ENCODE measurements at places on chromosomes 6 and 20.

DNA sequence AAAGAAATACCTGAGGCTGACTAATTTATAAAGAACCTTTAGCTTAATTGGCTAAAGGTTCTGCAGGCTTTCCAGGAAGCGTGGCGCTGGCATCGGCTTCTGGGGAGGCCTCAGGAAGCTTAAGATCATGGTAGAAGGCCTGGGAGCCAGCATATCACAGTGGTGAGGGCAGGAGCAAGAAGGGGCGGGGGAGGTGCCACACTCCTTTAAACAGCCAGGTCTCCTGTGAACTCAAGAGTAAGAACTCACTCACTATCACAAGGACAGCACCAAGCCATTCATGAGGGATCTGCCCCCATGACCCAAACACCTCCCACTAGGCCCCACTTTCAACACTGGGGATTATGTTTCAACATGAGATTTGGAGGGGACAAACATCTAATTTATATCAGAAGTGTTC, 34.4 kb upstream of the SLC4A11 start:
- DNase-seq = no peak

DNA sequence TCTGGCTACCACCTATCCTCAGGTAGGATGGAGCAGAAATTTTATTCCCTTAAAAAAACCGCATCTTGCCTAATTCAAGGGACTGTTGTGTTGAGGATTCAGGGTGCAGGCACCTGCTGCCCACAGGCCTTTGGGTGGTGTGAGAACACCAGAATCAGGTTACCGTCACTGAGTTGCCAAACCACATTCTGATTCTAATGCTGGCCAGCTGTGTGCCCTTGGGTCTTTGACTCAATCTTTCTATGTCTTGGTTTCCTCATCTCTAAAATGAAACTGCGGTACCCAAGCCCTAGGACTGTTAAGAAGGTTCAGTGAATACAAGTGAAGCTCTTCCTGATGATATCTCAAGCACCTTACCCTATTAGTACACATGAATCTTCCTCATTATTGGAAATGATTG, 827.3 kb downstream of the DHX35 start:
- DNase-seq = no peak

DNA sequence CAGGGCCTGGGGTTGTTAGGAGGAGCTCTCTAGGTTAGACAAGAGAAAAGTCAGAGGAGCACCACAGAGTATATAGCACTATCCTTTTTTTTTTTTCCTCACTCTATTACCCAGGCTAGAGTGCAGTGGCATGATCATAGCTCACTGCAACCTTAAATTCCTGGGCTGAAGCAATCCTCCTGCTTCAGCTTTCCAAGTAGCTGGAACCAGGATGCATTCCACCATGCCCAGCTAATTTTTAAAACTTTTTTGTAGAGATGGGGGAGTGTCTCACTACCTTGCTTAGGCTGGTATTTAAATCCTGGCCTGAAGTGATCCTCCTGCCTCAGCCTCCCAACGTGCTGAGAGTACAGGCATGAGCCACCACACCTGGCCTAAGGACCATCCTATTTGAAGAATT, 19.3 kb upstream of the AKIRIN2 start:
- no peak for DNase-seq

- DNase-seq = no peak
These were observed 7.3 kb downstream of the THEMIS start for GRCh38 chr6:127893541-127893940.

GRCh38 chr6:113828984-113829695, 28.0 kb upstream of the MARCKS start:
- DNase-seq = no peak

DNA sequence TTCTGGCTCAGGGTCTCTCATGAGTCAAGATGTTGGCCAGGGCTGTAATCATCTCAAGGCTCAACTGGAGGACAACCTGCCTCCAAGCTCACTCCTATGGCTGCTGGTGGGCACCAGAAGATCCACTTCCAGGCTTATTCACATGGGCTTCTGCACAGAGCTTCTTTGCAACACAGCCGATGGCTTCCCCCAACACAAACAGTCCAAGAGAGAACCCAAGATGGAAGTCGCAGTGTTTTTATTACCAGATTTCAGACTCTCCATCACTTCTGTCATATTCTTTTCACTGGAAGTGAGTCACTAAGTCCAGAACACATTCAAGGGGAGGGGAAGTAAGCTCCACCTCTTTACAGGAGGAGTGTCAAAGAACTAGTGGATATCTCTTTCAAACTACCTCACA, 75.5 kb downstream of the CD164 start:
- DNase-seq = no peak

DNA sequence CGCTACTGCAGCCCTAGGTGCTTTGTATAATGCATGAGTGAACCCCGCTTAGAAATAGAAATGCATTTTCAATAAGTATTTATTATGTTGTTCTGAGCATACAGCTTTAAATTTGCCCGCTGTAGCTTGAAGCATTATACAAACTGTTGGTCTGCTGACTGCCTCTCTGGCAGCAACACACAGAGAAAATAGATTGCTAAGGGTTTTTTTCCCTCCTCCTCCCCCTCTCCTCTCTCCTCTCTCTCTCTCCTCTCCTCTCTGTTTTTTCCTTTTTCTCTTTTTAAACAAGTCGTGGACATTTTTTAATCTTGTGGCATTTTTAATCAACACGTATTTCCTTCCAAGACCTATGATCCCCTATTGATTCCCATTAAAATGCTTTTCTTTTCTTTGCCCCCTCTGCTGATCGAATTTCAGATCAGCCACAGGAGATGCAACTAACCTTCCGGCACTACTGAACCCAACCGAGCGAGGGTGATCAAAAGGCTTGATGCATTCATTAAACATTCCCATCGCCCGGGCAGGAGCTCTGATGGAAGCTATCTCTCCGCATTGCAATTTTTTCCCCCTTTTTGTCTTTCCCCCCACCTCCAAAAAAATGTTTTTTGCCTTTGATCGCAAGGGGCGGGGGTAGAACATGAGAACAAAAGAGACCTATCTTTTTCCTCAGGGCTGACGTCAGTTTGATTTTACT, 90.7 kb upstream of the ARID1B start:
- DNase-seq = no peak

GRCh38 chr20:37902504-37903313, at the start of gene VSTM2L:
TSS of gene VSTM2L (plus strand) at chr20:37903127. CDS start at chr20:37903351, 224 bp downstream.
- no peak for DNase-seq

GRCh38 chr6:1745814-1746213, 136.1 kb downstream of the FOXC1 start:
- no peak for DNase-seq

GRCh38 chr6:151616091-151616513, 122.3 kb downstream of the CCDC170 start:
- DNase-seq = no peak

DNA sequence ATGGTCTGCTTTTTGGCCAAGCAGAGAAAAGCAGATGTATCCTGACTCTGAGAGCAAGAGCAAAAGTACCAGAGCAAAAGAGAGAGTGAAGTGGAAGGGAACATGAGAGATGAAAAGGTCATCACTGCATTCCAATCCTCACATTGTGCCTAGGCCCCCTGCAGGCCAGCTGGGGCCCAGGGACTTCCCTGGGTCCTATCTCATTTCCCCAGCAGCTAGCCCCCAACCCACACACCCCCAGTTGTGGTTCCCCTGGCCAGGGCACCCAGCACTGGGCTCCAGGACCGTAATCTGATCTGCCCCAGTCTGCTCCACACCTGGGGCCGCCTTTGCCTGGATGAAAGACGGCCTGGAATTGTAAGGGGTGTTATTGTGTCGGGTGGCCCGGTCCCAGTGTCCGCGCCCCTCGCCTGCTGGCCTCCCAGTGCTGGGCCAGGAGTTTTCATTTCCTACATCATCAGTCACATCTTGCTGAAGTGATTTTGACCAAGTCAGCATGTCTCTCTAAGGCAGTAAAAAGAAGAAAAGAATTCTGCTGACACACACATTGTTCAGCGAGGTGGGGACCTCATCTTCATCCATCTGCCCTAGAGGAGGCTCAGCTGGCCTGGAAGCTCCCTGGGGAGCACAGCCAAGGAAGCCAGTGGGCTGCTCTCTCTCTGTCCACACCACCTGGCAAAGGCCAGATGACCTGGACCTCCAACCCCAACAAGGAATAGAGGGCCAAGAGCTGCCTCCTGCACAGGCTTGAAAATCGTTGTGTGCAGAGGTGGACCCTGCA, 4.0 kb upstream of the BMP7 start:
- DNase-seq = no peak

- DNase-seq = peak; percentile 27
These were observed 16.0 kb downstream of the HFE start for GRCh38 chr6:26103141-26103769.

GRCh38 chr6:12504325-12504966, 212.1 kb upstream of the PHACTR1 start:
- DNase-seq = no peak

DNA sequence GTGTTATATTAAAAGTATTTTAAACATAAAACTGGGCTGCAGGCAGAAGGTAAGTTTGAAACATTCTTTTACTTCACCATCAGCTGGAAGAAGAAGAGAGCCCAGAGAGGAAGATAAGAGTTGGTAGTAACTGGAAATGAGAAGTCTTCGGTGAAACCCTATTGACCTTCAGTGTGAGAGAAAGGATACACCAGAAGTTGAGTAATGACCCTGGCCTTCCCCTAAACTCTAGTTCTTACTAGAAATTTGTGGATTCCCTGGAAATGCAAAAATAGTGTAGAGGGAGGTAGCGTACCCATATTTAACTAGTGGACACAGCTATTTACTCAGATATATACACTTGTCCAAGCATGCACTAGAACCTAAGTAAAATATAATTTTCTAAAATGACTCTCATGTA, 8.0 kb upstream of the EPM2A start:
- no peak for DNase-seq

DNA sequence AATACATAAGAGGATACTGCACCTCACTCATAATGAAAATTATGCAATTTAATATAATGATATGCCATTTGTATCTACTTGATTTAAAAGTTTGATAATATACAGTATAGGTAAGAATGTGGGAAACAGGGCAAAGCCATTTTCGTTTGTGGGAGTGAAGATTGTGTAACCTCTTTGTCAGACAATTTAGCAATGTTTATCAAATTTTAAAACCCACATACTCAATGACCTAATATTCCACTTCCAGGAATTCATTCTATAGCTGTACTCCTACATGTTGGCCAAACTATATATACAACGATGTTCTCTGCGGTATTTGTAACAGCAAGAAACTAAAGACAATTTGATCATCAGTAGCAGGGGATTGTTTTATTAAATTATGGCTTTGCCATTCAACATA, 17.8 kb upstream of the FKBP5 start:
- DNase-seq = no peak

GRCh38 chr6:84007871-84008270, 25.7 kb upstream of the MRAP2 start:
- no peak for DNase-seq
